ENCODE measurements at places on chromosomes 7 and 10. TPM values are rescaled to one million over a fixed set of nuclear protein-coding genes. Genes with fewer than 3 reads are reported as not detected.

GRCh38 chr7:121666306-121666705 lies 206.7 kb upstream of the PTPRZ1 start:
- no peak for DNase-seq
- no peaks in the 10 kb centered on the region for H3K27me3 ChIP-seq
- H3K36me3 ChIP-seq, result no peaks in the 10 kb centered on the region
- H3K4me1 ChIP-seq, result no peaks in the 10 kb centered on the region

DNA sequence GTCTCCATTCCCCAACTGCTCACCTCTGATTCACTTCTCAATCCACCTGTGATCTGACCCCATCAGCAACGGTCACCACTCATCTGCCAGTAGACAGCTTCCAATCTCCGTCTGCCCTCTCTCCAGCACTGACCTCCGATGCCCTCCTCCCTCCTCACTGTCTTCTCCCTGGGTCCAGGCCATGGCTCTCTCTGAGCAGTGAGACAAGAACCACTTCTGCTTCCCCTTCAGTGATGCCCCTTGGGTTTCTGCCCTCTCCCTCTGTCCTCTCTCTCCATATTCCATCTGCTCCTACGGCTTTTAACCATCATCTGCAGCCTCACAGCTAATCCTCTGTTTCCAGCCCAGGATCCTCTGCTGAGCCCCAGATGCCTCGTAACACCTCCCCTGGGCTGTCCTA lies 55.5 kb upstream of the OPALIN start:
- DNase-seq, result no peak
- H3K4me3 ChIP-seq, result no peak overlapping the region
- no peaks in the 10 kb centered on the region for H3K4me1 ChIP-seq
- H3K27ac ChIP-seq, result no peak overlapping the region
- no peaks in the 10 kb centered on the region for H3K36me3 ChIP-seq
- peaks cover 2% of the 10 kb centered on the region for H3K27me3 ChIP-seq

DNA sequence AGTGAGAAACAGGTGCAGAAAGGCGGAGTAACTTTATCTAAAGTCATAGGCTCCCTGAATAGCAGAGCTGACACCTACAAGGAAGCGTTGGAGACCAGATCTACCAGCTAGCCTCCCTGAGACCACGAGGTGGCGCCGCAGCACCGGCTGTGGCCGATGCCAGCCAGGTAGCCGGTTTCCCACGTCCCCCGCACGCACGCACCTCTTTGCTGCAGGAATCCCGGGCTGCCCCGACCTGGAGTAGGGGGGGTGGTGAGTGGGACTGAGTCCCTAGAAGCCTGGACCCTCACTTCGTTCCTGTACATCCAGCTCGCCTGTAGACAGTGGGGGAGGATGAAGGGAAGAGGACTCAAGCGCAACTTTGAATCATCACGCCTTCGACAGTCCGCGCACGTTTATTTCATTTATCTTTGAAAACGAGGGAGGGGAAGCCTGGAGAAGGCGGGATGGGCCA lies 3.7 kb downstream of the ELOVL3 start:
- peaks cover 35% of the 10 kb centered on the region for H3K27me3 ChIP-seq
- H3K27ac ChIP-seq, result no peak overlapping the region
- peak overlapping the region; percentile 21 for H3K4me3 ChIP-seq
- DNase-seq, result peak; percentile 65

GRCh38 chr10:119491966-119492757 lies 50.4 kb downstream of the RGS10 start:
- no peak for DNase-seq
- no peak overlapping the region for H3K4me3 ChIP-seq
- H3K27me3 ChIP-seq, result no peaks in the 10 kb centered on the region

DNA sequence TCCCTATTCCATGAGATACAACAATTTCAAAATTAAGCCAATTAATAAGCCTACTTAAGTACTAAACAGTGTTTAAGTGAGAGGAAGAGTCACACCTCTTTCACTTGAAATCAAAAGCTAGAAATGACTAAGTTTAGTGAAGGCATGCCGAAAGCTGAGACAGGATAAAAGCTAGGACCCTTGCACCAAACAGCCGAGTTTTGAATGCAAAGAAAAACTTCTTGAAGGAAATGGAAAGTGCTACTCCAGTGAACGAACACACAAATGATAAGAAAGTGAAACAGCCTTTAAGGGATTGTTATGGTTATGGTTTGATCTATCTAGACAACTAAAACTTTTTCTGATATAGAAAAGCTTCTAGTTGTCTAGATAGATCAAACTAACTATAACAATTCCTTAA lies 135.4 kb upstream of the KMT2E start:
- no peak overlapping the region for H3K4me3 ChIP-seq
- H3K27ac ChIP-seq, result no peak overlapping the region
- no peak for DNase-seq

GRCh38 chr10:118633786-118634185 lies 38.3 kb upstream of the PRLHR start:
- DNase-seq, result no peak
- no peaks in the 10 kb centered on the region for H3K4me1 ChIP-seq
- H3K27ac ChIP-seq, result no peak overlapping the region
- no peaks in the 10 kb centered on the region for H3K36me3 ChIP-seq

DNA sequence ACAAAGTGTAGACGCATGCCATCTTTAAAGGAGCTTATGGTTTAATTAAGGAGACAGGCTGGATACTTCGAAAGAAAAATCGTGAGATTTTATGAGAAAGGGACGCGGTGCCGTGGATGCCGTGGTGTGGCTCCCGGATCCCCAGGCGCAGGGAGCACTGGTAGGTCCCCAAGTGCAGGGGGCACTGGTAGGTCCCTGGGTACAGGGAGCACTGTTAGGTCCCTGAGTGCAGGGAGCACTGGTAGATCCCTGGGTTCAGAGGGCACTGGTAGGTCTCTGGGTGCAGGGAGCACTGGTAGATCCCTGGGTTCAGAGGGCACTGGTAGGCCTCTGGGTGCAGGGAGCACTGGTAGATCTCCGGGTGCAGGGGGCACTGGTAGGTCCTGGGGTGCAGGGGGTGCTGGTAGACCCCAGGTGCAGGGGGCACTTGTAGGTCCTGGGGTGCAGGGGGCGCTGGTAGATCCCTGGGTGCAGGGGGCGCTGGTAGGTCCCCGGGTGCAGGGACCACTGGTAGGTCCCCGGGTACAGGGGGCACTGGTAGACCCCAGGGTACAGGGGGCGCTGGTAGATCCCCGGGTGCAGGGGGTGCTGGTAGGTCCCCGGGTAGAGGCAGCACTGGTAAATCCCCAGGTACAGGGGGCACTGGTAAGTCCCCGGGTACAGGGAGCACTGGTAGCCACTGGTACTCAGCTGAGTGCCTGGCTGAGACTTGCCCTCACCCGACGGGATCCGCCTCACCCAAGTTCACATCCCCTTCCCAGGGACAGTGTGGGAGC lies 14.1 kb downstream of the PRKAG2 start:
- H3K4me1 ChIP-seq, result no peaks in the 10 kb centered on the region
- DNase-seq, result no peak
- H3K27me3 ChIP-seq, result peaks cover 26% of the 10 kb centered on the region
- H3K4me3 ChIP-seq, result no peak overlapping the region
- H3K36me3 ChIP-seq, result no peaks in the 10 kb centered on the region

- no peaks in the 10 kb centered on the region for H3K27me3 ChIP-seq
- H3K4me1 ChIP-seq, result no peaks in the 10 kb centered on the region
- no peak overlapping the region for H3K27ac ChIP-seq
- no peak overlapping the region for H3K4me3 ChIP-seq
Observed at GRCh38 chr10:51667678-51668335, 31.6 kb downstream of the CSTF2T start.

GRCh38 chr10:50316695-50317648 lies 65.7 kb upstream of the ASAH2 start:
- H3K4me1 ChIP-seq, result peaks cover 2% of the 10 kb centered on the region
- H3K27me3 ChIP-seq, result no peaks in the 10 kb centered on the region
- H3K4me3 ChIP-seq, result no peak overlapping the region
- H3K36me3 ChIP-seq, result no peaks in the 10 kb centered on the region
- peak; percentile 38 for DNase-seq
- H3K27ac ChIP-seq, result no peak overlapping the region

- H3K27me3 ChIP-seq, result peaks cover 87% of the 10 kb centered on the region
Observed at GRCh38 chr10:101289541-101289940, 60.3 kb upstream of the LBX1 start.

- peaks cover 4% of the 10 kb centered on the region for H3K4me1 ChIP-seq
- DNase-seq, result peak; percentile 40
- H3K27me3 ChIP-seq, result no peaks in the 10 kb centered on the region
Observed at GRCh38 chr10:30036341-30036740, 23.0 kb downstream of the JCAD start.

DNA sequence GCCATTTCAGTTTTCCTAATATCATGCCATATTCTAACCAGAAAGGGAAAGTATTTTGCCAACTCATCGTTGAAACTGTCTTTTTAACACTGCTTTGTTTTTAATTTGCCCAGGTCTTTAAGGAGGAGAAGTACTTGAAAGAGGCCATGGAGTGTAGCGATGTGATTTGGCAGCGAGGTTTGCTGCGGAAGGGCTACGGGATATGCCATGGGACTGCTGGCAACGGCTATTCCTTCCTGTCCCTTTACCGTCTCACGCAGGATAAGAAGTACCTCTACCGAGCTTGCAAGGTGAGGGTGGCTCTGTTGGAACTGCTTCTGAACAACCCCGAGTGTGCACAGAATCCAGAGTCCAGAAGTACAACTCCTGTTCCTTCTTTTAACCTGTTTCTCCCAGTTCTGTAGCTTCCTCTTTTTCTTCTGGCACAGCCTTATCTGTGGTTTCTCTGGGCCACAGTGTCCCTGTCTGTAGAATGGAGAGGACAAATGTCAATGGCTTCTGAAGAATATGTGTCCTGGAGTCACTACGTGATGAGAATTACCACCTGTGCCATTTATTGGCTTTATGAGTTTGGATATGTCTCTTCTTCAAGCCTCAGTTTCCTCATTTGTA lies 60.1 kb downstream of the LANCL2 start:
- H3K27ac ChIP-seq, result no peak overlapping the region
- H3K36me3 ChIP-seq, result peaks cover 7% of the 10 kb centered on the region
- no peak overlapping the region for H3K4me3 ChIP-seq
- peaks cover 19% of the 10 kb centered on the region for H3K4me1 ChIP-seq
- no peak for DNase-seq
- H3K27me3 ChIP-seq, result no peaks in the 10 kb centered on the region

DNA sequence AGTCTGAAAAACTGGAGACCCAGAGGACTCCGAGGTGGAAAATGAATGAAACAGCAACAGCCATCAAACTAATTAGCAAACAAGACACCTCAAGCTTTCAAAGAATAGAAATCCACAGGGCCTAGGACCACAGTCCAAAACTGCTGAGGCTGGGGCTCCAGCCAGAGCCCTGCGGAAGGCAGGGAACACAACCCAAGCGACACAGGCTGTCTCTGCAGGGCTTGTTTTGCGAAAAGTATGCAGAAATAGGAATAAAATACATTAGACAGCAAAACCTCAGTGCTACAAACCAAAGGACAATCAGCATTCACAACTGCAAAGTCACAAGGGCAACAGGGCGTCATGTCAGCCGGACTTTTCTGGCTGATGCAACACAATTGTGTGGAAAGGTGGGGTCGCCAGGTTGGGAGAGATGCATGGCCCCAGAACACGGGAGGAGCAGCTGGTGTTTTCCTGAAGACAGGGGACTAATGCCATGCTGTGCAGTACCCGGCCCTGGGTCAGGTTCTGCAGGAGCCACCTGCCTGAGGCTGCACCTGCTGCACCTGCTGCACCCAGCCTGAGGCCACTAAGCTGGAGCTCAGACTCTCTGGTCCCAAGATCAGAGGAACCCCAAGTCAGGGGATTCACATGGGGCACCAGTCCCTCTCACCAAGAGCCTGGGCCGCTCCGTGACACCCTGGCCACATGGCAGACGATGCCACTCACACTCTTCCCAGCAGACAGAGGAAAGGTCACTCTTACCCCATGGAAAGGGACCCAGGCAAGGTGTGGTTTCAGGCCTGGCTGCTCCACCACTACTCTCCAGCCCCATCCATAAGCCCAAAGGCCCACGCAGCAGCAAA lies 74.2 kb downstream of the MAD1L1 start:
- peaks cover 4% of the 10 kb centered on the region for H3K36me3 ChIP-seq
- H3K27ac ChIP-seq, result no peak overlapping the region
- no peak for DNase-seq
- H3K27me3 ChIP-seq, result no peaks in the 10 kb centered on the region
- H3K4me3 ChIP-seq, result no peak overlapping the region
- H3K4me1 ChIP-seq, result peaks cover 13% of the 10 kb centered on the region

GRCh38 chr10:84423719-84424118 lies 95.3 kb downstream of the CCSER2 start:
- H3K4me1 ChIP-seq, result peaks cover 9% of the 10 kb centered on the region
- peak; percentile 35 for DNase-seq
- H3K27me3 ChIP-seq, result no peaks in the 10 kb centered on the region
- H3K36me3 ChIP-seq, result peaks cover 4% of the 10 kb centered on the region

DNA sequence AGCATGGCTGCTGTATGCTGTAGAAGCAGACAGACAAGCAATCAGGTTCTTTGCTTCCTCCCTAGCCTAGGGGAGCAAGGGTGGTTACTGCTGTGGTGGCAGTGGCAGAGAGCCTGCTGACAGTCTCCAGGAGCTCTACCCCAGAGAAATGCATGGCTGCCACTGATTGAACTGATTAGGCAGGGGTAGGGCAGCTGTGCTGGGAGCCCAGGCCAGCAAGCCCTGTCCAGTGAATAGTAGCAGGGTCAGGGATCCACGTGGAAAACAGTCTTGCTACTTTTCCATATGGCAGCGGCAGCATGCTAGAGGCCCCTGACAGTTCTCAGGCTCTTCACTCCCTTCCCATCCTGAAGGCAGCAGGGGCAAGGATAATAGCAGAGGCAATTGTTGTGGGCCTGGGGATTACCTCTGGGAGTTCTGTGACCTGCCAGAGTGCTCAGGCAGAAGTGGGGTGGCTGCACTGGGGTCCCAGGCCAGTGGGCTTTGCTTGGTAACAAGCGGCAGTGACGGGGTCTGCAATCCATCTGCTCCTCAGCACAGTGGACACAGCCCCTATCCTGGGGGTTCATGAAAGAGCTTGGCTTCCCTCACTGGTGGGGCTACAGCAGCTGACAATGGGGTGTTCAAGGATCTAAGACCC lies 558.8 kb upstream of the GHITM start:
- DNase-seq, result no peak
- H3K27me3 ChIP-seq, result no peaks in the 10 kb centered on the region

DNA sequence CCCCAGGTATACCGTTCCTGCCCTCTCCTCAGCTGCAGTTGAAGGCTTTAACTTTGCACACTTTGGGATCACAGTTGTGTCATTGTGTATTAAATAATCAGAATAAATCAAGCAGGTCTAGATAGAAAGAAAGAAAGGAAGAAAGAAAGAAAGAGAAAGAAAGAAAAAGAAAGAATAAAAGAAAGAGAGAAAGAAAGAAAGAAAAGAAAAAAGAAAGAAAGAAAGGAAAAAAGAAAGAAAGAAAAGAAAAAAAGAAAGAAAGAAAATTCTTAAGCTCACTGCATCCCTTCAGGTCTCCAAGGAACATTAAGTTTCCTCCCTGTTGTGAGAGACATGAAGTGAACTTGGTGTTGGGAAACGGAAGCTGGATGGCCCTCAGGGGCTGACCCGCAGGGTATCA lies 17.2 kb upstream of the TRIM24 start:
- no peak overlapping the region for H3K27ac ChIP-seq
- no peaks in the 10 kb centered on the region for H3K27me3 ChIP-seq
- no peaks in the 10 kb centered on the region for H3K4me1 ChIP-seq
- H3K36me3 ChIP-seq, result no peaks in the 10 kb centered on the region

The LDB3 gene
- 0.28 TPM for total RNA-seq

The CD36 gene
- 0.54 TPM for total RNA-seq

The FAM237B gene
- total RNA-seq, result not detected

The SPDYE6 gene
- total RNA-seq, result not detected

The SFMBT2 gene
- 1.1 TPM for total RNA-seq

The LGI1 gene
- not detected for total RNA-seq
